Inflammatory macrophage treated with lipopolysaccharide for 1 hour (primary cell): ENCODE measurements at places on chromosomes 1 and 21.
A peak's percentile ranks its signal among the peaks of the same experiment; 100 is the strongest.

GRCh38 chr1:2272686-2273400 is 44.7 kb downstream of the SKI start:
- DNase-seq, result no peak

GRCh38 chr1:41328001-41328615 is 33.1 kb upstream of the FOXO6 start:
- no peak for DNase-seq

GRCh38 chr1:110336300-110337039 is 2.7 kb upstream of the RBM15 start:
- no peak for DNase-seq

DNA sequence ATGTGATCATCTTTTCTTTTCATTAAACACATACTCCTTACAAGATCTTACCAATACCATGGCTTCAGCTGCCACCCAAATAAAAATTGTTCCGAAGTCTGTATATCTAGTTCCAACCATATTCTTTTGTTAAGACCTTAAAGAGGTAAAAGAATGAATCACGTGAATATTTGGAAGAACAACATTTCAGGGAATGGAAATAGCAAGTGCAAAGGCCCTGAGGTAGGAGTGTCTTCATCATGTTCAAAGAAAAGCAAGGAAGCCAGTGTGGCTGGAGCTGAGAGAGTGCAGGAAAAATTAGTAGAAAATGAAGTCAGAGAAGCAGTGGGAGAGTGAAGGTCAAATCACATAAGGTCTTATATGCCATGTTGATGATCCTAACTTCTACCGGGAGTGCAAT is 50.9 kb downstream of the SLAMF6 start:
- no peak for DNase-seq

DNA sequence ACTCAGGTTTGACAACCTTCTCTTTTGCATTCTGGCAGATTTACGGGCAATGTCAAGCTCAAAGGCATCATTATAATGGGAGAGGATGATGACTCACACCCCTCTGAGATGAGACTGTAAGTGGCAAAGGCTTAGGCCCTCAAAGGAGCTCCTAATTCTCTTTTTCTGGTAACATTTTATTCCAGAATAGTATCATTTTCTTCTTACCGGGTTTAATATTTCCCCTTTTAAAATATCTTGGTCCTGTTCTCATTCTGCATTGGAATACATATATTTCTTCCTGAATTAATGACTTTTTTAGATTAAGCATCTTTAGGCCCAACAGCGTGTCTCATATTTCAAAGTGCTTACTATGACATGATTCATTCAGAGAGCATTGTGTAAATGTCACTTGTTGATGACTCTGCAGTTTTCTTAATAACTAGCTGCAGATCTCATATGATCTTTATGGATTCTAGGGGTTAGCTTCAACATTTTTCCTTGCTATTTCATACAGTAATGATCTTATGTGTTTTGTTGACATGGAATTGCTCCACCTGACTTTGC is 1.7 kb downstream of the PITHD1 start:
- no peak for DNase-seq

DNA sequence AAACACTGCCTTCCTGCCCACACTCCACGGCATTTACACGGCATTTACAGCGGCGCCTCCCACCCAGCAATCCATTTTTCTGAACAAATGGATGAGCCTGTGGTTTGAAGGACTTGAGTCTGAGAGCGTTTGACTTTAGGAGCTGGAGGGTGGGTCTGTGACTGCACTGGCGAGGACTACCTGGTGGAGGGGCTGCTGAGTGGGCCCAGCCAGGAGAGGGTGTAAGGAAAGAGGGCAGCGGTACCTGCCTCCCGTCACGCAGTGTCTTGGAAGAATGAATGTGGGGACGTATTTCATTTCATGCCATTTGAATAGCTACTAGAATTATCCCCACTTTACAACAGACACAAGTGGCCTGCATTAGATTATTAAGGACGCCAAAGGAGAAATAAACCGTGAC is 62.9 kb downstream of the B3GALT5 start:
- DNase-seq, result no peak

GRCh38 chr1:85259118-85259911 is at the start of gene C1orf52:
Gene C1orf52, minus strand, starts transcription at chr1:85259662. Its CDS starts 29 bp downstream, at chr1:85259633.
- DNase-seq, result peak; percentile 84

DNA sequence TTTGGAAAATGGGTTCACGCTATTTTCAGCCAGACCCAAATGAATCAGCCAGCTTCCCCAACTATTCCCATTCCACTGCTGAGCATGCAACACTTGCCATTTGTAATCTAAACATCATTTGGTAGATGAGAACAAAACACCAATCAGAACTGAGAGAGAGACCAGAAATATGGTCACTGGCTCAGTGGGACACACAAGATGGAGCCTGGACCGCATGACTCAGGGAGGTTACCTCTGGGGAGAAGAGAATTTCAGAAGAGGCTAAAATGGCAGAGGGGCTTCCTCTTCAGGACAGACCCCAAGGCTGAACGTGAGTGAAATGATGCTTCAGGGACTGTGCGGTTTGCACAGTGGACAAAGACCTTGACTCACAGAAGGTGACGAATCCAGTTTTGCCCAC is 126.6 kb downstream of the URB2 start:
- DNase-seq, result no peak

DNA sequence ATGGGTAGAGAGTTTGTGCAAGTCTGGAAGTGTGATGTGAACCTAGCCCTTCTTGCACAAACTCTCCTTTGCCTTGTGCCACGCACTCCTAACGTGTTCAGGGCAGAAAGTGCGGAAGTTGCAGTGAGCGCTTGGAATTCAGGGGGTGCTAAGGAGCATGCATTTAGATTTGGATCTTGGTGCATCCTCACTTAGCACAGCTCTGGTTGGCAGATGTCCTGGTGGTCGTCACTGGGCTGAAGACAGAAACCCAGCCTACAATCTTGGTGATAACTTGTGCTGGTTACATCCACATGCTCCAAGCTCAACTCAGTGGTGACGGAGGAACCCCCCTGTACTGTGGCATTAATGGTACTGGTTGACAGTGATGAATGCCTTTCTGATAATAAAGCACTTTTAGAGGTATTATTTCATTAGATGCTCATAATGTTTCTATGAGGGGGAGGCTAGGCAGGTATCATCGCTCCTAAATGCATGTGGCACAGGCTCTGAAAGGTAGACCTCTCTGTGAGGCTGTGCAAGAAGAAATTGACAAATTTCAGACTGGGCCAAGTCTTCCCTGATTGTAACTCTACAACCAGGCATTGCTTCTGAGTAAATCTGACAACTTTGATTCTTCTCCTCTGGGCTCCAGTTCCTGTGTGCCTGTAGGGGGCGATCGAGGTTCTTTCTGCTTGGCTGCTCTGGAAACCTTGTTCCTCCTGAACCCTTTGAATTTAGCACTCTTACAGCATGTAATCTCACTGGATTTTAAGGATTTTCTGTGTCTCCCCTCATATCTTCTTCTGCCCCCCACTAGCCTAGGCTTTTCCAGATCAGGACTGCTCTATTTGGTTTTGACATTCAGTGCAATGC is 40.6 kb downstream of the MAPKAPK2 start:
- peak; percentile 63 for DNase-seq

DNA sequence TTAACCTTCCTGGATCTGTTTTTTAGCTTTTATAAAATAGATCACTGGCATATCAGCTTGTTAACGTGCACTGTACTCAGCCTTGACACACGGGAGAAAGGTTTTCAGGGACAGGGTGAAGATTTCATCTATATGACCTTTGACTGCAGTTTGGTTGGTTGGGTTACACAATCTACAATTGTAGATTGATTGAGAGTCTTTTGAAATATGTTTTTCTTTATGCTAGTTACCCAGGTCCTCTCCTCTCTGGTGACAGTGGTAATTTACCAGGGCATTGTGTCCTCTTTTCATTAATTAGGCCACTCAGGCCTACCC is 48.8 kb downstream of the DDR2 start:
- DNase-seq, result no peak

DNA sequence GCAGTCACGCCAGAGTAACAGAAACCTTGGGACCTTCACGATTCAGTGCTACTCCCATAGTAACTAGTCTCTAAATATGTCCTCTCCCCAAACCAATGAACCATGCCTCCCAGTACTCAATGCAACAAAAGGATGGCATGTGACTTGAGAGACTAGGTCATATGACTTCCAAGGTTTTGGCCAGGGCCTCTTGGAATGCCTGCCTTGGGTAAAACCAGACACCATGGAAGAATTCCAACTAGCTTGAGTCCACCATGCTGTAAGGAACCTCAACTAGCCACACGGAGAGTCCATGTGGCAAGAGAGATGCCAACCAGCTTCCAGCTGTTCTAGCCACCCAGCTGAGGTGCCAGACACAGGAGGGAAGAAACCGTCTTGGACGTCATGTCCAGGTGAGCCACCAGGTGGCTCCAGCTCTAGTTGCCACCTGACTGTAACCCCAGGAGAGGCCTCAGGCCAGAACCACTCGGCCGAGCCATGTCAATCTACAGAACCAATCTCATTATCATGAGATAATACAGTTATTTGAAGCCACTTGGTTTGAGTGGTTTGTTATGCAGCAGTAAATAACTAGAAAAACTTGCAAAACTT is 115.0 kb downstream of the SYF2 start:
- DNase-seq, result no peak

GRCh38 chr1:78591971-78592370 is 28.3 kb upstream of the IFI44L start:
- no peak for DNase-seq

GRCh38 chr1:212233321-212233720 is 51.9 kb upstream of the PPP2R5A start:
- DNase-seq, result no peak

DNA sequence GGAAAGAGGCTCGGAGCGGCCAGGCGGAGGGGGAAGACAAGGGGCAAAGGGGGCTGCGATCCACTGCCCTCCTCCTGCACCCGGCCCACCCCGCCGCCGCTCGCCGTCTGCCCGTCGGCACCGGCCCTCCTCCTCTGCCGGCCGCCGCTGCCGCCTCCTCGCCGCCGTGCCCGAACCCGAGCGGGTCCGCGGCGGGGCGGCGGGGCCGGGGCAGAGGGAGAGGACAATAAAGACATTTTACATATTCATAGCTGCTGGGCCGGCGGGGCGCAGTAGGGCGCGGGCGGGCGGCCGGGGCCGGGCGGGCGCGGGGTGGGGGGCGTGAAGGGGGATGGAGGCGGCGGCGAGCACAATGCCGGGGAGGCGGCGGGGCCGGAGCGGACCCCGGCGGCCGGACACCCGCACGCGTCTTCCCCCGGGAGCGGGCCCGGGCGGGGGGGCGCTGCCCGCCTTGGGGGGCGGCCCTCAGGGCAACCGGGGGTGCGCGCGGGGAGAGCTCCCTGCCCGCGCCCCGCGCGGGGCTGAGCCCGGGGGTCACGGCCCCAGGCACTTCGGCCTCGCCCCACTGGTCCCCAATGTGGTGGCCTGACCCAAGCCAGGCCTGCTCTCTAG is 546 bp downstream of the POU2F1 start:
- no peak for DNase-seq

DNA sequence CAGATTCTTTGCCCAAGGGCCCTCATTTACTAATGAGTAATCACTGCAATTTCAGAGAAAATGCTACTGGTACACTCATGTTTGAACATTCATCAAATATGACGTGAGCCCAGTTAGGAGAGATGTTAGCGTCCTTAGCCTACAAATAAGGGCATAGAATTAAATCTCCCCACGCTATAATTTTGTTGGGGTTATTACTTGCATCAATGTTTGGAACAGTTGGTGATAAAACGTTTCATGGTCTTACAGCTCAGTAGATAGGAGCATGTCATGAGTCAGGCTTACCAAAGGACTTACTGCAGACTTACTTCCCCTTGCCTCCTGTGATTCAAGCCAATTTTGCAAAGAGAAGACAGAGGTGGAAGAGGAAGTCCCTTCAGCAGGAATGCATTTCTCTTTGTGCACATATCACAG is 304.0 kb downstream of the KIF26B start:
- peak; percentile 92 for DNase-seq

GRCh38 chr1:47645151-47645550 is 207.3 kb downstream of the FOXD2 start:
- no peak for DNase-seq

- no peak for DNase-seq
Observed at GRCh38 chr1:159911326-159912070, 11.5 kb upstream of the CFAP45 start.

GRCh38 chr1:20429296-20429695 is 56.7 kb downstream of the CAMK2N1 start:
- DNase-seq, result no peak
